Activated CD8-positive, alpha-beta memory T cell treated with anti-CD3 and anti-CD28 coated beads for 1 hour (primary cell): ENCODE measurements at places on chromosomes 7 and 10.

DNA sequence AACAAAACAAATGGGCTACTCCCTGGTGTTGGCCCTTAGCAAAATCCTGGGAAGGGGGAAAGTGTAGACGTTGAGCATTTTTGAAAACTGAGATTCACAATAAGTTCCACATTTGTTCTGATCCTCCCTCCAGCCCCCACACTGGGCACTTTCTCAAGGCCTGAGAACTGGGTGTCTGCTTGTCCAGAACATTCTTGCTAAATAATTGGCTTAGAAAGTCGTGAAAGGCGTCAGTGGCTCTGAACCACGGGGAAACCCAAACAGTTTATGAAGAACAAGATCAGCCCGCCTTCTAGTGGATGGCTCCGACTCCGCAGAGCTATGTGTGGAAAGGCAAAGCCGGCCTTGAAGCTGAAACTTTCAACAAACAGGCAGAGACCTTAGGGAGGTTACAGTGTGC is 370.1 kb downstream of the PRPF18 start:
- DNase-seq: no peak

DNA sequence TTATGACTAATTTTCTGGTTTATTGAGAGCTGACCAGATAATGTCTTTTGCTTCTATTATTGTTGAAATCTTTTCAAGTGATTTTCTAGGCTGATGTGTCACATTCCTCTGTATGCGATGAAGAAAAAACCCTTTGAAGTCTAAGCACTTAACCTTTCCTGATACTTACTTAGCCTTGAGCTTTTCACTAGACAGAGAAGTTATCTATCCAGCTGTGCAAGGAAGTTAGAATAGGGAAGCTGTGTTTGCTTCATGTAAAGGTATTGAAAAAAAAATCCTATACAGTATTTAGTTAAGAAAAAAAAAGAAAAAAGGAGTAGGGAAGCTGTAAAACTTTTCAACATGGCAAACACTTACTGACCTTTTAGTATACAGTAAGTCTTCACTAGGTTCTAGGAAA is 117.6 kb upstream of the DNAJB12 start:
- DNase-seq: no peak

DNA sequence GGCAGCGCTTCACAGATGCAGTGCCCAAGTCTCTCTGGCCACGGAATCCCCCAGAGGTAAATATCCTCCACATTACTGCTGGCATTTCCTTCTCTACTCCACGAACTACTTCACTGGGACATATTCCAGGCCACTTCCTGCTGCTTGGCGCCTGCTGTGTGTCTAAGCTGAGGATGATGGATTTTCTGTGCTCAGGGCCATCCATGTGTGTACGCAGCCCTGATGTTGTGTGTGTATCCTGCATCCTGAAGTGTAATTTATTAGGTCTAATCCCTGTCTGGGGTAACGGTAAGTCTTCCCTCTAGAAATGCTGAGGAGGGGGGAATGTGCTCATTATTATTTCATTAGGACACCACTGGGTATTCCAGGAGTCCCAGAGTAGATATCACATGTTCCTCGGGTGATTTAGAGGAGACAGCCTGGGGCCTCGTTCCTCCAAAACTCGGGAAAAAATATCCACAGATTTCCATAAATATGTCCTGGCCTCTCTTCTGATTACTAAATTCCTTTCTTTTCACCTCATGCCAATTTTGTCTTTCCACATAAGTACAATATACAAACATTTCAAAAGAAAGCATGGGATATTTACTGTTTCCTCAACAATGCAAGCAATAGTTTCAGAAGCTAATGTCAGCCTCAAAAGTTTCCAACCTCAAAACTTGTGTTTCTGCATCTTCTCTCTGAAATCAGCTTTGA is 25.5 kb upstream of the HABP2 start:
- DNase-seq: no peak

- no peak for DNase-seq
Observed at GRCh38 chr7:1700536-1701333, 30.7 kb downstream of the ELFN1 start.

DNA sequence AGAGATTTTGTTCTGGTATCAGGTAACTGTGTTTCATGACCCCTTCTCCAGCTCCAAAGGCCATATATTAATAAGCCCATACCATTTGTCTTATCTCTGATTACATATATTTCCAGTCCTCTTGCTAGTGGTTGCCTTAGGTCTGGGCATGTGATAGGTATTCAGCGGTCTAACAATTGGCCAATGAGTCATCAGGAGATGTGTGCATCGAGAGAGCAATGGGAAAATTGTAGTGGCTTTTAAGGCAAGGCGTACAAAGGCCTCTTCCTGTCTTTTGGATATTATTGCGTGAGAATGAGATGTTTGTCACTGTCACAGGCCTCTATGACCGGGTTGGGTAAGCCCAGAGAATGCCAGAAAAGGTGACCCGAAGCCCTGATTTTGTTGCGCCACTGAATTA is 38.6 kb upstream of the SFRP5 start:
- DNase-seq: no peak

DNA sequence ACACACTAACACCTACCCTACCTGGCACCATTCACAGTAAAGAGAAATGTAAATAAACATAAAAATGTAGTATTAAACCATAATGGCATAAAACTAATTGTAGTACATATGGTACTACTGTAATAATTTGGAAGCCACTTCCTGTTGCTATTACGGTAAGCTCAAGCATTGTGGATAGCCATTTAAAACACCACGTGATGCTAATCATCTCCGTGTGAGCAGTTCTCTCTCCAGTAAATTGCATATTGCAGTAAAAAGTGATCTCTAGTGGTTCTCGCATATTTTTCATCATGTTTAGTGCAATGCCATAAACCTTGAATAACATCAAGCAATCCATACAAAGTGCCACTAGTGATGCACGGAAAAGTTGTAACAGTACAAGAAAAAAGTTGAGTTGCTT is 75.4 kb downstream of the CFTR start:
- DNase-seq: no peak

DNA sequence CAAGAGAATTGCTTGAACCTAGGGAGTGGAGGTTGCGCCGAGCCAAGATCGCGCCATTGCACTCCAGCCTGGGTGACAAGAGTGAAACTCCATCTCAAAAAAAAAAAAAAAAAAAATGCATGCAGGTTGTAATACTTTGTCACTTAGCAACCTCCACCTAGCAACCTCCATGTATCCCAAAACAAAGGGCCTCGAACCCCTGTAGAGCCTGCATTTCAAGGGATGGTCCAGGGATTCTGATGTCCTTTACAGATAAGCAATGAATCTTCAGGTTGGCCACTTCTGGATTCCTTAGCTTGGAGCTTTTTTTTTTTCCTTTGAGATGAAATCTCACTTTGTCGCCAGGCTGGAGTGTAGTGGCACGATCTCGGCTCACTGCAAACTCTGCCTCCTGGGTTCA is 1211.0 kb downstream of the TYW1 start:
- DNase-seq: no peak

DNA sequence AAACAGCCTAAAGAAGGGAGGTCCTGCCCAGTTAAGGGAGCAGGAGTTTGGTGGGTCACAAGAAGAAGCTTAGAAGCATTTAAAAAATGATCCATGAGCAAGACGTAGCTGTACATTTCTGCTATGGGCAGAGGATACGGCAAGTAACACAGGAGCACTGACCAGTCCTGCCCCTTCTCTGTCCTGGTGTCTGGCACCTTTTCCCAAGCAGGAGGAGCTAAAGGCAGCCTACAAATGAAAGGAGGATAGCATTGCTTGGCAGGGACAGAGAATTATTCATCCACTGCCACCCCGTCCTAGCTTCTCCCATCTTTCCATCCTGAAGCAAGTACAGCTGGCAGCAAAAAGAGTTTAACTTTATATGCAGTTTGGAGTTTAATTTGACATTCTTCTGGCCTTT is 1077.6 kb downstream of the TYW1 start:
- no peak for DNase-seq

- DNase-seq: no peak
Observed at GRCh38 chr10:52228556-52228955, 85.5 kb upstream of the DKK1 start.

DNA sequence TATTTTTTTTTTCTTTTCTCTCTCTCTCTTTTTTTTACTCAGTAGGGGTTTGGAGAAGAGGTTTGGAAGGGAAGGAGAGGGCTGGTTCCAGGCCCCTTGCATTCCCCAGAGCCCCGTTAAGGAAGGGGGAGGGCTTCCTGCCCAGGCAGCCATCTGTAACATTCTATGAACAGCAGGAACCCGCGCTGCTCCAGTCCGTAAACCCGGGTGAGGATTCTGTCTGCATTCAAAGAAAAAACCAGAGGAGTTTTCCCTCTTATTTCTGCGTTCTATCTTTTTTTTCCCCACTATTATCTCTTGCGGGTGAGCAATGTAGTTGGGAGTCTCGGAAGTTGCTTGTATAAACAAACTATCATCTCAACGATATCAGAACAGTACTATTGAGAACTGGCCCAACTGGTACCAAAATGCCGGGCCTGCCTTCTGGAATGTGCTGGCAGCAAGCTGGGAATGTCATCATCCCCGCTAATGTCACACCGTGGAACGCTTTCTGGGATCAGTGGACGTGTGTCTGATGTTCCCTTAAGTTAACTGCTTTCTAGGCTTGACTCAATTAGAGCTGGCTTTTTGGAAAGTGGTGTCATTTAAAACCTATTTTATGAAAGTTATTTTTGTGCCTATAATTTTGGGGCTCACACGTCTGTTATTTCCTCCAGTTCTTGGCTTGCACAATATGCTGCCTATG is 153.1 kb upstream of the MEOX2 start:
- DNase-seq: no peak

DNA sequence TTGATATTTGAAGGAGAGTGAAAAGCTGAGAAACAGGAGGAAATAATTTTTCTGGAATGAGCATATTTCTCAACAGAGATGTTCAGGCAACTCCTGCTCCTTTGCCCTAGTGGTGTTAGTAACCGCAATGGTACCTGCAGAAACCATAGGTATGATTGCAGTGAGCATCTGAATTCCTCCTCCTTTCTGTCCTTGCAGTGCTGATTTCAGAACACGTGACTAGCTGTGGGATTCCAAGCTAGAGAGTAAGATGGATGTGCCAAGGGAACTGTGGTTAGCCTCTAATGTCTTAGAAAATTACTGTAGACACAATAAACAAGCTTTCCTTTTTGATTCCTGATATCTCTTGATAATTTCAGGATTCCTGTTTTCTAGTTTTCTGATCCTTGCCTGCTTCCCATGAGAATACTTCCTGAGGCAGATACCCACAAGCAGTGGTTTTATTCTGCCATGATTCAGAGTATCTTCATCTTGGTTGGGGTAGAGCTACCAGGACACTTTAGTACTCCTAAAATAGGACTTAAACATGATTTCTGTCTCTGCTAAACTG is 27.5 kb downstream of the LRGUK start:
- no peak for DNase-seq

DNA sequence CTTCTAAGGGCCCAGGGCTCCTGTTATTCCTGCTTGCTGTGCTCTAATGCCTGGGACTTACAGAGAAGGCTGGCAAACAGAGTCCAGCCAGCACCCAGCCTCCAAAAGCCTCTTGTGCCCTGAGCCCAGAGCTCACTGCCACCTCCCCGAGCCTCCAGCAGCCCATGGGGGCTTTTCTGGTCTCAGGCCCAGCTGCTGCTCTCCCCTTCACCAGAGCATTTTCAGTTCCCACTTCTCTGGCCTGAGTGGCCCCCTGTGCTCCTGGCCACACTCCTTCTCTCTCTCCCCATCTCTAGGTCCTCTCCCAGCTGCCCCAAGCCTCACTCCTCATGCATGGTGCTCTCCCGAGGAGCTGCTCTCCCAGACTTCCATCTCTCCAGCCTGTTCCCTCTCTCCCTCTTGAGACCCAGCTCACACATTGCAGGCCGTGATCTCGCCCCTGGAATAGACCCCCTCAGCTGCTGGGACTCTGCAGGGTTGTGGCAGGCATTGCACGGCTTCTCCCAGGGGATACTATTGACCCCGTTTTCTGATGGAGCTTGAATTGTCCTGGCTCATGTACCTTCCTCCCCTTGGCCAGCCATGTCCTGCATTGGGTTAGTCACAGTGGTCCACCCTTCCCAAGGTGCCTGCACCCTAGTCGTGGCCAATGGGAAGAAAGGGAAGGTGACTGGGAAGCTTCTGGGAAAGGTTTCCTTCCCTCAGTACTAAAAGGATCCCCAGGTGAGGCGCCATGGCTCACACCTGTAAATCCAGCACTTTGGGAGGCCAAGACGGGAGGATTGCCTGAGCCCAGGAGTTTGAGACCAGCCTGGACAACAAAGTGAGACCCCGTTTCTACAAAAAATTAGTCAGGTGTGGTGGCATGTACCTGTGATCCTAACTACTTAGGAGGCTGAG is 9.0 kb upstream of the RASSF4 start:
- DNase-seq: no peak

- no peak for DNase-seq
Observed at GRCh38 chr7:40698214-40698920, 563.6 kb downstream of the SUGCT start.

DNA sequence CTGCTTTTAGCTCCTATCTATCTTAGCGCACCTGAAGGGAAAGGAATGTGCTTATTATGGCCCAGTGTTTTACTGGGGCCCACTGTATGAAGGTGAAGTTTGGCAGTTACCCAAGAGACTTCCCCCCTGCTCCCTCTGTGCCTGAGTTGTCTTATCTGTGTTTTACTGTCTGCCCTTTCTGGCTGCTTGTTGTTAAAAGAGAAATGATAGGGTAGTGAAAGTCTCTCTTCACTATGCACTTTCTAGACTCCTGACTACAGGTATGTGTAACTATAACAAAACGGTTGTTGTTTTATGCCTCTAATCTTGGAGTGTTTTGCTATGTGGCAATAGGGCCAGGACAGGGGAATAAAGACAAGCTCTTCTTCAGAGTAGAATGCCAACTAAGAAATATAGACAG is 326.9 kb downstream of the KIF20B start:
- DNase-seq: no peak

DNA sequence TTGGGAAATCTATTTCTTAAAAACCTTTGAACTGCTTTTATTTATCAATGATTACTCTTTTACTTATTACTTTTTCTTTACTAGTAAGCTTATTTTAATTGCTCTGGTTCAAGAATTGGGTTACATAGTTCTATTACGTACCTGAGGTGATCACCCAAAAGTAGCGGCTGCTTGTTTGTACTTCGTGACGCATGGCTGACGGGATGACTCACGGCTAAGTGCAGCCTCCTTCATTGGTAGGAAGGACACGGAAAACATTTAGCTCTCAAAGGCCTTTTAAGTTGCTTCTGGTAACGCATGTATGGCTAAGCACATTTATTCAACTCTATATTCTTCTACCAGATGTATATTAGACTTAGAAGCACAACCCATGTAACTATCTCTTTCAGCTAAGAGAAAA is 285.8 kb upstream of the SP4 start:
- no peak for DNase-seq

GRCh38 chr10:1602037-1602484 is 135.3 kb downstream of the ADARB2 start:
- no peak for DNase-seq

DNA sequence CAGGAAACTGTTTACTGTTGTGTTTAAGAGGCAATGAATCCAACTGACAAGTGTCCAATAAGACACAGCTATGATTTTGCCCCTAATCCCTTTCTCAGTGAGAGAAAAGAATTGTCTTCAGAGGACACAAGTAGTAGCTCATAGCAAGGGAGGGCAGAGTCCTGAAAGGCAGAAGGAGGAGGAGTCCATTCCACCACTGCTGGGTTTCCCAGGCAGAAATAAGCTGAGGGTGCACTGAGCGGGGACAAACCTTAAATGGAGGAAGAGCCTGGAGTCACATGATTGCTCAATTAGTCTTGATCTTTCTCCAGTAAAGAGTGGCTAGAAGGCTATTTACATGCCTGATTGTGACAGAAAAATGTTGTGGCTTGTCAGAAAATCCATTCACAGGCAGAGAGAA is 573.8 kb downstream of the POM121L12 start:
- no peak for DNase-seq
